Progenitor cell of endocrine pancreas (in vitro differentiated cells): ENCODE measurements at places on chromosomes 7 and 10. TPM values are rescaled to one million over a fixed set of nuclear protein-coding genes. Genes with fewer than 3 reads are reported as not detected.

The NAT16 gene
- not detected in 2 replicates for total RNA-seq

The GRB10 gene
- total RNA-seq: 58.4 and 62.7 TPM in 2 replicates

The HMX2 gene
- not detected in 2 replicates for total RNA-seq

The EN2 gene
- not detected in 2 replicates for total RNA-seq

The AKR1D1 gene
- total RNA-seq: 3.4 and 5.4 TPM in 2 replicates

The SPDYE16 gene
- 0.31 and 0.47 TPM in 2 replicates for total RNA-seq

The GJC3 gene
- total RNA-seq: 0.27 and 0.43 TPM in 2 replicates

The SFMBT2 gene
- 8.2 and 9.1 TPM in 2 replicates for total RNA-seq

The ZC3HAV1L gene
- 16.5 and 18.2 TPM in 2 replicates for total RNA-seq

The STEAP1 gene
- total RNA-seq: 5.1 and 5.8 TPM in 2 replicates

The NODAL gene
- total RNA-seq: not detected in 2 replicates

The HKDC1 gene
- total RNA-seq: 4.1 and 6.2 TPM in 2 replicates

The LYZL2 gene
- total RNA-seq: not detected in 2 replicates

The GIMAP6 gene
- total RNA-seq: not detected in 2 replicates

The GIMAP7 gene
- not detected in 2 replicates for total RNA-seq

The MRLN gene
- total RNA-seq: not detected in 2 replicates

The TMEM178B gene
- 2.3 and 2.8 TPM in 2 replicates for total RNA-seq

The URGCP gene
- 40.0 and 40.8 TPM in 2 replicates for total RNA-seq

The FAM25C gene
- total RNA-seq: not detected in 2 replicates

The CPED1 gene
- 0.80 and 1.1 TPM in 2 replicates for total RNA-seq

The UBE3C gene
- 60.9 and 62.5 TPM in 2 replicates for total RNA-seq

The EEF1AKMT2 gene
- 16.1 and 17.1 TPM in 2 replicates for total RNA-seq

The DCLRE1A gene
- 9.8 and 11.1 TPM in 2 replicates for total RNA-seq

The SYNPO2L gene
- 0.07 TPM in 1 of 2 replicates, not detected in the other for total RNA-seq

The PRR15 gene
- 13.0 and 16.0 TPM in 2 replicates for total RNA-seq

The GNAT3 gene
- not detected in 2 replicates for total RNA-seq

The OR2A1 gene
- total RNA-seq: 0.12 TPM in 1 of 2 replicates, not detected in the other

The TMEM139 gene
- 4.7 and 5.1 TPM in 2 replicates for total RNA-seq

The TRIM50 gene
- 10.9 and 11.2 TPM in 2 replicates for total RNA-seq

The SPAM1 gene
- total RNA-seq: not detected in 2 replicates

The UPK3B gene
- total RNA-seq: 1.7 and 4.7 TPM in 2 replicates

The SEMA3D gene
- 27.9 and 36.3 TPM in 2 replicates for total RNA-seq

The SYT15B gene
- total RNA-seq: 0.13 and 0.36 TPM in 2 replicates

The METTL2B gene
- total RNA-seq: 36.9 and 37.0 TPM in 2 replicates

The WIPF3 gene
- 8.9 and 9.5 TPM in 2 replicates for total RNA-seq

The SPDYE3 gene
- not detected in 2 replicates for total RNA-seq
